ENCODE measurements at places on chromosomes 11 and 22. TPM values are rescaled to one million over a fixed set of nuclear protein-coding genes. Genes with fewer than 3 reads are reported as not detected.

SLC22A12 gene
- not detected for total RNA-seq

GRCh38 chr11:33731723-33732531, 4.3 kb downstream of the CD59 start:
- DNase-seq, result no peak

CATSPERZ gene
- not detected for total RNA-seq

GRCh38 chr11:123069908-123070821, 8.2 kb upstream of the HSPA8 start:
- no peak for DNase-seq

HEPHL1 gene
- not detected for total RNA-seq

GRCh38 chr22:40426594-40427333, 56.4 kb downstream of the SGSM3 start:
- DNase-seq, result no peak

ASPHD2 gene
- total RNA-seq, result 1.2 TPM

DBX1 gene
- not detected for total RNA-seq

DNA sequence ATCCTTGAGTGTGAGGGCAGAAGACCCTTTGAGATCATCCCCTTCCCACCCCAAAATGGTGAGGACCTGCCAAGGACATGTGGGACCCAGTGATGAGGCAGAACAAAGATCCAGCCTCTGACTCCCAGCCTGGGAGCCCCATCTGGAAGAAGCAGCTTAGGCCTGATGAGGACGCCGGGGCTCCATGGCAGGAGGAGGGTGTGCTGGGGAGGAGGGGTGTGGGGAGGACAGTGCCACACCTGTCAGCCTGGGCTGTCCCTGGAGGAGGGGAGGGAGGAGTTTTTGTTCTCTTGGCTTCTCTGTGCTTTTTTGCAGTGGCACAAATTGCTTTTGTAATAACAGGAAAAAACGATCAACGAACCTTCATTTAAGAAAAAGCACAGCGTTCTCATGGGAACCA, 44.4 kb upstream of the DAGLA start:
- DNase-seq, result no peak

SMPD1 gene
- total RNA-seq, result 32.3 TPM

DNA sequence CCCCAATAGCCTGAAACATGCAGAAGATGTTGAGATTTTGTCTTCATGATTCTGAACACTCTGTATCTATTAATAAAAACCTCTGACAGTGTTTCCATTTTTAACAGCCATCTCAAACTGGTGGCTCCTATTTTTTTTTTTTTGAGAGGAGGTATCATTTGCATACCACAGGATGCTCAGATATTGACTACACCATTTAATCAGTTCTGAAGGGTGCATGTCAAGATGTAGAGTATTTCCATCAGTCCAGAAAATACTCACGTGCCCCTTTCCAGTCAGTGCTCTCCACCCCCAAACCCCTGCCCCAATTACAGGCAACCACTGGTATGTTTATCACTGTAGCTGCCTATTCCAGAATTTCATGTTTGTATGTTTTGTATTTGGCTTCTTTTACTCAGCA, 85.3 kb upstream of the SORL1-AS1 start:
- no peak for DNase-seq

DNA sequence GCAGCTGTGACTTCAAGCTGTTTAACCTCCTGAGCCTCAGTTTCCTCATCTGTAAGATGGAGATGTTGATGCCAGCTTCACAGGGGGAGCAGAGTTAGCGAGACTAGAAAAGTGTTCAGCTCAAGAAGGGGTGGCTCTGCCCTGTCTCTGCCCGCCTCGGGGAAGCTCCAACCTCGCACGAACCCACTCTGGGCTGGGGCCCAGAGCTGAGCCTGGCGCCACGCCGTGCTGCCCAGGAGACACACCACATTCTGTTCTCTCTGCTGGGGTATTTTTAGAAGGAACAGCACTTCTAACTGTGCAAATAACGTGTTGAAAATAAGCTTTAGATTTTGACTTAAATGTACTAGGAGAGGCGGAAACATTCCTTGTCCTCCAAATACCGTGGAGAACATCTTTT, 74.1 kb downstream of the PHF21B start:
- no peak for DNase-seq

OOSP3 gene
- not detected for total RNA-seq

DNA sequence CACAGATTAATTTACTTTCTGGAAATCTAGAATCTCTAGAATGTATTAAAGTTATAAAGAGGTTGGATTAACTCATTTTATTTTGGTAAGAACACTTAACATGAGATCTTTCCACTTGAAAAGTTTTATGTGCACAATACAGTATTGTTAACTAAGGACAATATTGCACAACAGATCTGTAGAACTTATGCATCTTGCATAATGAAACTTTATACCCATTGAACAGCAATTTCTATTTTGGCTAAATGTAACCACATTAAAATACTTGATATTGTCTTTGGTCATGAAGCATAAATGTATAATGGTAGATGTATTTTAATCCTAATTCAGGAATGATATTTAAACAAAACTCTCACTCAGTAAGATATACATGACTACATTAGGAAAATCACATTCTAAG, 203.8 kb downstream of the SNX19 start:
- no peak for DNase-seq

GRCh38 chr11:17529844-17530185, 14.4 kb downstream of the USH1C start:
- no peak for DNase-seq

DNA sequence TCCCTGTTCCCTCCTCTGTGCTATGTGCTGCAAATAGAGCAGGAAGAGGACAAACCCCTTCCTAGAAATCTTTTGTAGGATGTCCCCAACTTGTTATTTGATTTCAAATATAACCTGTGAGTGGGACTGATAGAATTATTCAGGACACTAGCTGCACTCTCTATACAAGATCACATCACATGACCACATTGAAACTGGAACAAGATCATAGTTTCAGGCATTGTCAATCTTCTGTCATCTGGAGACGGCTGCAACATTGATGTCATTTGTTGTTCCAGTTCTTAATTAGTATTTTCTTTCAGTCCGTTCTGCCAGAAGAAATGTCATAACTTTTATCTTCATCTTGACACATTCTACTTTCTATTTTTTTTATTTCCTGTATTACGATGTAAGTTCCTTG, 89.3 kb downstream of the GRIA4 start:
- no peak for DNase-seq

GRCh38 chr11:14906993-14907392, 15.0 kb upstream of the CYP2R1 start:
- no peak for DNase-seq

GRCh38 chr11:71333473-71333872, 81.1 kb upstream of the SHANK2 start:
- DNase-seq, result peak; percentile 14

- DNase-seq, result no peak
Observed at GRCh38 chr22:29530716-29531115, 22.8 kb downstream of the THOC5 start.

GRCh38 chr11:1238767-1239595, 16.1 kb downstream of the MUC5B start:
- DNase-seq, result no peak

DNA sequence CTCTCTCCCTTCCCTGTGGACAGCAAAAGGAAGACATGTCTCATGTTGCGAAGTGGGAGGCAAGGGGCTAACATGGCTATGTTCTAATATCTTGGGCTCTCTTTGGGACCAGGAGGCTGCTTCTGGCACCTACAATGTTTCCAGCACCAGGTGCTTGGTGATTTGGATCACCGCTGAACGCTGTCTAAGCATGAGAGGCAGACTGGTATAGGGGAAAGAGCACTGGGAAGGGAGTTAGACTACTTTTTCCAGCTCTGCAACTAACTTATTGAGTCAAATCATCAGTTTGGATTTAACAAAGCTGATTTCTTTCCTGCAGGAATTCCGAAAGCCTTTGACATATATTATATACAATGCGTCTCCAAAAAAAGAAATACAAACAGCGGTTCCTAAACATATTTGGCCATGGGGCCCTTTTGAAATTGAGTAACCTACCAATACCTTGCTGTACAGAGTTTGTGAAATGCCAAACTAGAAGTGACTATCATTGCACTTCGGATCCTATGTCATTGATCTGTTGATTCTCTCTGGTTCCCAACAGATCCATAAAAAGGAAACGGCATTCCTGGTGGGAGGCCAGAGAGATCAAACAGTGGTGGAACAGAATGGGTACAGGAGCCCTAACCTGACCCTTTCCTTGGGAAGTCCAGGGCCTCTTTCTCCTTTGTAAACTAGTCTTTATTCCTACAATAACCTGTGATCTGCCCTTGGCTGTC, 37.8 kb downstream of the FBXO7 start:
- DNase-seq, result no peak

SMC1B gene
- total RNA-seq, result not detected

DNA sequence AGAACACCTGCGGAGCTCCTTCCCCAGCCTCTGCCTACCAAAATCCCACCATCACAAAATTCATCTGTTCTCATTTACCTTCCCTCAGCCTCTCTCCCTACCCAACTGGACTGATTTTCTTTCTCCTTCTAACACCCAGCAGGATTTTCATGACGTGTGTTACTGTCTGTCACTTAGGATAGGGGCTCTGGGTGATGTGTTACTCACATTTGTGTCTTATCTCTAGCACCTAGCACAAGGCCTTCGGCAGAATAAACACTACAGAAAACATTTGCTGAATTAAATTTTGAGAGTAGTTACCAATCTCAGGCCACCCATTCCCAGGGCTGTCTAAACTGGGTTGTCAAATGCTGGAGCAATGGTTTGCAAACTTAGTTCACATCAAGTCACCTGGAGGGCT, 88.0 kb downstream of the NTM start:
- DNase-seq, result no peak

DNA sequence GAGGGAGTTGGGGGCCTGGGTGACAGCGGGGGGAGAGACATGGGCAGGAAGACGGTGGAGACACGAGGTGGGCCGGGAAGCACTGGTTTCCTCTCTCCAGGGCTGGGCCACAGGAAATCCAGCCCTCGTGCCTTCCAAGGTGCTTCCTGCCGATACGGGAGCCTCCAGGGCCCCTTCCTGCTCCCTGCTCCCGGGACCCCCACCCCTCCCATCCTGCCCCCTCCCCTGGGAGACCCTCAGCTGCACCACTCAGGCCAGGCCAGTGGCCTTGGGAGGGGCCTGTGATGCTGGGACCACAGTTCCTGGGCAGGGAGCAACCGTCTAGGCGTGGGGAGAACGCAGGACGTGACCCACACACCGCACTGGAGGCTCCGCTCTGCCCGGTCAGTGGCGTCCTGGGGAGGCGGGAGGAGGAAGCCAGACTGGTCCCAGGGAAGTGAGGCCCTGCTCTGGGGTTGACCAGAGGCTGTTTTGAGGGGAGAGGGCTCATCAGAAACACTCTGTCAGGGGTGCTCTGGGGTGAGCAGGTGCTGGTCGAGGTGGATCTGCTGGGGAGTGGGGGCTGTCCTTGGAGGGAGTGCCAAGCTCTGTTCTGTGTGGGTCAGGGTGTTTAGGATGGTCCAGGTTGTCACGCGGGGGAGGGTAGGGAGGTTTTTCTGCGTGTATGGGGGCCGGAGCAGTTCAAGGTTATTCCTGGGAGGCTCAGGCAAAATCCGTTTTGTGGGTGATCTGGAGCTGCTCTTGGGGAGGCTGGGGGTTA, at the start of gene SHANK3:
Gene SHANK3 (plus strand): TSS at position 353 of the 760 bp plus-strand sequence.
- DNase-seq, result peak; percentile 59

DNA sequence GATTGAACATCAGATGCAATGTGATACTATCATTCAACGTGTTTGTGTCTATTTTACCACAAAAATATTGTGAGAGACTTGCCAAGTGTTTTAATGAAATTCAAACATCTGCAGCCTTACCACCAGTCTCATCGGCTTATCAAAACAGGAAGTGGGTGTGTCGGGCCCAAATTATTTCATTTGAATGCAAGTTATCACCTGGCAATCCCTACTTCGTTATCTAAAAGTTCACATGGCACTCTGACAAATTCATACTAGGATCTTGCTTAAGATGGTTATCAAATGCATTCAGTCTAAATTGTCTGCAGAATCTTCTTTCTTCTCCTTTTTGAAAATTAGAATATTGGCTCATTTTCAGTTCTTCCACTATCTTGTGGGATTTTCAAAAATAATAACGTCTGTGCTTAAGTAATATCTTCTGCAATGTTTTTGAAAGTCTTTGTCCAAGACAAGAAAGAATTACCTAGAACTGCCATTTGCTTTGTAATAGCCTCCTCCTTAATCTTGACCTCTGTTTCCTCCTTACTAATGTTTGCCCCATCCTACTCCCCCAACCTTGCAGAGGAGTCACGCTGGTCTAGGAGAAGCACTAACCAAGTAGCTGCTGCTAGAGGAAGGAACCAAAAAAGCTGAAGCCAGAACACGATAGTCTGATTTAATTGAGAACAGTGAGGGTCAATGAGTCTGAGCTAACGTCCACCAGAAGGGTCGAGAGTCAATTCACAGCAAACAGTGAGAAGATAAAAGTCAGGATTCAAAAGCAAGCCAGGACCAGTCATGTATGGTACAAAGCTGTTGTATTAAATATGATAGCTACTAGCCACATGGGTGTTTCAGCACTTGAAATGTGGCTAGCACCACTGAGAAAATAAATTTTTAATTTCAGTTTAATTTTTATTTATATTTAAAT, 10.2 kb upstream of the BIRC3 start:
- no peak for DNase-seq

CASP5 gene
- total RNA-seq, result 0.76 TPM

FOLR1 gene
- 1.2 TPM for total RNA-seq

DNA sequence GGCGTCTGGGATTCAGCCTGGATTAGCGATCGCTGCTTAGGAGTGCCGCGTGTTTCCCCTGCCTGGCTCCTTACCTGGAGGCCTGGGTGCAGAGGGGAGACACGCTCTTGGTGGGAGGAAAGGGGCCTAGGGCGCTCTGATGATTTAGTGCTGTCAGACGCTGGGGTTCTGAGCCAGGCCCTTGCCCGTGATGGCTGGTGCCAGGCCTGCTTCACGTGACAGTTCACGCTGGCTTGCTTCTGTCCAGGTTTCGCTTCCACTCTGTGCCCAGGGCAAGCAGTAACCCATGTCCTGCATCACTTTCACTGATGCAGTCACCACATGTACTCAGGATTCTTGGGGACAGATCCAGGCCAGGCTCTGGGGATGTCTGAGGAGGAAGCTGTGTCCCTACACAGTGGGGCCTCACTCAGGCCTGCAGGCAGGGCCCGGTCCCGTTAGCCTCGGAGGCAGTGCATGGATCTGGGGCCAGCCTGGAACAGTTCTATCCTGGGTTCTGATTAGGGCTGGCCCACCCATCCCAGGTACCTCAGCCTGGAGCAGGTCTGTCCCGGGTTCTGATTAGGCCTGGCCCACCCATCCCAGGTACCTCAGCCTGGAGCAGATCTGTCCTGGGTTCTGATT, 1220.9 kb downstream of the BRD1 start:
- DNase-seq, result no peak

DNA sequence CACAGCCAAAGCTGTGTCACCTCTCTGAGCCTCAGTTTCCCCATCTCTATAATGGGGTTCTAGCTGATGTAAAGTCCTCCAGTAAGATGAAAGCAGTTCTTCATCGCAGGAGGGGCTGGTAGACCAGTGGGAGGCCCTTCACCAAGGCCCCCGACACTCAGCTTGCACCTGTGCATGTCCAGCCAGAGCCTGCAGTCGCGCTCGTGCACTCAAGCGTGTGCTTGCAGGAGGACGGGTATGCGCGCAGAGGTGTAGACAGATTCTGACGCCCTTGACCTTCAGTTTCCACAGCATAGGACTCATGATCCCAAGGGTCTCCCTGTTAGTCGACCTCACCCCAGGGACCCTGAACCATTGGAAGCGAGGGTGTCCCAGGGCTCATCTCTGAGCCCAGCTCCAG, 633.7 kb downstream of the TBC1D22A start:
- peak; percentile 35 for DNase-seq

GRCh38 chr11:2513441-2513840, 68.6 kb downstream of the KCNQ1 start:
- peak; percentile 31 for DNase-seq

Measured in sciatic nerve (tissue), 2 donors.